ENCODE measurements at places on chromosomes 1 and 21.

DNA sequence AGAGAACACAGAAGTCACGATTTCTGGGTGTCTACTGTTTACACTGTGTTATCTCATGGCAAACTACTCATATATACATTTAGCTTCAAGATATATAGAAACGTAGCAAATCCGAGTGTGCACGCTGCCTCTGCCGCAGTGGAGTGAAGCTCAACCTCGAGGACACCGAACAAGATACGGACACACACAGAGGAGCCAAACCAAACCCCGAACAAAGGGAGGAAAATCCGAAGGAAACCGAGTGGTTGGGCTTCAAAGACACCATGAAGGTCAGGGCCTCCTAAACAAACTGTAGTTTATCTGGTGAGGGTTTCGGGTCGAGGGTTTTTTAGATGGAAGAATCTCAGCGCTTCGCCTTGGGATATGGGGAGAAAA, 34.5 kb downstream of the SLC45A1 start:
- no peak for DNase-seq

GRCh38 chr1:182069028-182069466, 7.5 kb upstream of the ZNF648 start:
- DNase-seq: no peak

DNA sequence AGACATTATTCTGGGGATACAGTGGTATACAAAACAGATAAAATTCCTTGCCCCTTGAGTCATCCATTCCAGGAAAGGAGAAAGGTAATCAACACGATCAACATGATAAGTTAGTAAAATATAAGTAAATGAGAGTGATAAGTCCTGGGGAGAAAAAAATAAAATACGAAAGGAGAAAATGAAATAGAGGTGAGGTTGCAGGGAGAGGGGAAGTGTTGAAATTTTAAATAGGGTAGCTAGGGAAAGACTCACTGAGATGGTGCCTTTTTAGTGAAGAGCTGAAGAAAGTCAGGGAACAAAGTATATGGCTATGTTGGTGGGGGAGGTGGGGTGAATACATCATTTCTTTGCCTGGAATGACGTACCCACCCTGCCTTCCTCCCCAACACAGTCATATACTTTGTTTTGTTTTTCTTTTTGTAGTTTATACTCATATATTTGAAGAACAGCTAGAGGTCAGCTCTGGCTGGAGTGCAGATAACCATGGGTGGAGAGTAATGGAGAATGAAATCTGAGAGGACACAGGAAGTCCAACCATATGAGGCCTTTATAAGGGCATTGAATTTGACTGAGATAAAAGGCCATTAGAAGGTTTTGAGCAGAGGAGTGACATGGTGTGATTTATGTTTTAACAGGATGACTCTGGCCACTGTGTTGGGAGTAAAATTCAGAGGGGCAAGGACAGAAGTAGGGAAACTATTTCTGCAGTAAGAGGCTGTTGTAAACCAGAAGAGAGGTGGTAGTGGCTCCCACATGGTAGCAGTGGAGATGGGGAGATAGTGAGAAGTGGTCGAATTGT, 54.8 kb downstream of the OSBPL9 start:
- DNase-seq: no peak

DNA sequence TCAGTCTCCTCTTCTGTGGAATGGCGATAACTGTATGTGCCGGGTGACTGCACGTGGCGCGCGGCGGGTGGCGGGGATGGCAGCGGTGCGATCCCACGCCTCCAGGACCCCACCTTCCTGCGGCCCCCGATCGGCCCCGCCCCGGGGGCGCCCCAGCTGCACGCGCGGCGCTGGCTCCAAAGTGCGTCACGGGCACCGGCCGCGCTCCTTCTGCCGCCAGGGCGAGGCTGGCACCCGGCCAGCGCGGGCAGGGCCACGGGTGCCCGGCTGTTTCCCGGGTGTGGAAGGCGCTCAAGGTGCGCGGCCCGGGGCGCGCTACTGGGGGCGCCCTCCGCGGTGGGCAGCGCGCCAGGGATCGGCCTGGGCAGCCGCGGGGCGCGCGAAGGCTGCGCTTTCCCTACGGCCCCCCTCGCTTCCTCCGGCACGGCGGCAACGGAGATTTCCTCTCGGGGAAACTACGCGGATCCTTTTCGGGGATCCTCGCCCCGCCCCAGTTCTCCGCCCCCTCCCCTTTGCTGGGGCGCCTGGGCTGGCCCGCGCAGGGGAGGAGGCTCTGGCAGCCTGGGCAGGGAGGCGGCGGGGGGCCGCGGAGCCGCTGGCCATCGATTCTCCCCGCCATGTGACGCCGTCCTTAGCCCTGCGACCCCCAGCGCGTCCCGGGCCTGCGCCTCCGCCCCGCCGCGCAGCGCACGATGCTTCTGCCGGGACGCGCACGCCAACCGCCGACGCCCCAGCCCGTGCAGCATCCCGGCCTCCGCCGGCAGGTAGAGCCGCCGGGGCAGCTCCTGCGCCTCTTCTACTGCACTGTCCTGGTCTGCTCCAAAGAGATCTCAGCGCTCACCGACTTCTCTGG, at the start of gene EVA1C:
Gene EVA1C, plus strand, starts transcription at position 545 of the 853 bp plus-strand sequence. Its CDS starts 148 bp downstream, at position 693.
- DNase-seq: peak; percentile 72

DNA sequence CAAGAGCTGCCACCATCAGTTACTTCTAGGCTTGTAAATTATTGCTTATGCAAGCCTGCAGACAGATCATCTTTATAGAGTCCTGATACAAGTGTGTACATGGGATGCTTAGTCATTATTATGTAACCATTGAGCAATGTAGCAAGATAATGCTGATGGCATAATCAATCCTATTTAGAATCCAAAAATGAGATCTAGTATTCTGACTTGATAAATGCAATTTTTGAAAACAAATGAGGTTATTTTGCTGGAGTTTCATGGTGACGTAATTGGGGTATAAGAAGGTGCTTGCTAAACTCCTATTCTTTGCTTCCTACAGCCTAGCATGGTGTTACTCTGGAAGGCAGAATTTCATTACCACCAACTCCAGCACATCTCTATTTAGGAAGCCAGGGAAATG, 801.7 kb upstream of the PRMT6 start:
- DNase-seq: no peak

DNA sequence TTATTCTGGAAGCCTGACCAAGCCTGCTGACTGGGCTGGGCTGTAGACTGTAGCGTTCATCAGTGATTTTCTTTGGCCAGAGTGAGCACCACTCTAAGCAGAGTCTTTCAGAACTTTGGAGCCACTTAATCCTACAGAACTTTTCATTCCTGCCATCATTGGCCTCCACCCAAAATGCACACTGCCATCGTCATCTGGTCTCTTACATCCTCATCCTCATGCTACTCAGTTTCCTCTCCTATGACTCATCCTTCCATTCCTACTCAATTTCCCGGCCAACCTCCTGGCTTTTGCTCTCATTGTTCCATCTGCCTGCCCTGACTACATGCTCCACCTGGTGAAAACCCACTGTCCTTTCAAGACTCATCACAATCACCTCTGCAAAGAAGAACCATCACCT, 233.8 kb upstream of the USP25 start:
- DNase-seq: no peak

DNA sequence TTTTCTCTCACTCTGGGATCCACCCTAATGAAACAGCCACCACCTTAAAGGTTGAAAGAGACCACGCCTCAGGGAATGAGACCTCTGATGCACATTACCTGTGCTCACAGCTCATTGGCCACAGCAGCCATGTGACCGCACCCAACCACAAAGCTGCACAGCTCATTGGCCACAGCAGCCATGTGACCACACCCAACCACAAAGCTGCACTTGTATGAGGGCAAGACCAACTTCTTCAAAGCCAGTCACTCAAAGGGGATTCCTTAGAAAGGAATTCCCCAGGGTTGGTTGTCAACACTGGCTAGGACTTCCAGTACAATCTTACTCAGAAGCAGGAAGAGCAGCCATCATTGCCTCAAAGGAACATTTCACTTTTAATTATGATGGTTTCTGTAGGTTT, 43.6 kb upstream of the PDE9A start:
- DNase-seq: peak; percentile 62

GRCh38 chr1:29258189-29258975, 22.1 kb downstream of the PTPRU start:
- no peak for DNase-seq

DNA sequence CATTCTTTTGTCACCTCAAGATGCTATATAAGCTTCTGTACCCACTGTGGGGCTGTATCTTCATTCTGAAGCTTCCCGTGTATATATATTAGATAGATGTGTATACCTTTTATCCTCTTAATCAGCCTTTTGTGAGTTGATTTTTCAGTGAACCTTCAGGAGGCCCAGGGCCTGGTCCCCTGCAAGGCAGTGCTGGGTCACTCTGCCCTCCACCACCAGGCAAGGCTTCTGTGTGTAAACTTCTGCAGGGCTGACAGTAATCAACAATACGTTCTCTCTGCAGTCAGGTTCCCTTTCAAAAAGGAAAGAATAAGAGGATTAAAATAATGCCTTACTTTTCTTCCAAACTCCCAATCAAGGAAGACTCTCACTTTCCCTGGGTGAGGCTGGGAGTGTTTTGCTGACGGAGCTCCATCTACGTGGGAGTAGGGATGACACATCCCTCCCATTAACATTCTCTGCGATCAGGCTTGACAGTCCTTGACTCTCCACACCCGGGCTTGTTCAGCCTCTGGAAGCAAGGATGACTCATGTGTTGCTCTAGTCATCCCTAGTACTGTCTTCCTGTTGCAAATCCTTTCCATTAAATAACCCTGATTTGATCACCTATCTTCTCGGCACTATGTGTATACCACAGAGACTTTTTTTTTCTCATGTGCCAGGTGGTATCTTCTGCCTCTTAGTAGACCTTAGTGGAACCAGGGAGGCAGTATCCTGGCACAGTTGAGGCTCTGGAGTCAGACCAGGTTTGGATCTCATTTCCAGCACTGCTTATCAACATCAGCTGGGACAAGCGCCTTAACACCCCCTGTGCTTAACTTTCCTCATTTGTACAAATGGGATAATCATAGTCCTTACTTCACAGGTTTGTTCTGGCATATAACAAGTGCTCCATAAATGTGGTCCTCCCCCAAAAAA, 70.3 kb upstream of the KCNK1 start:
- no peak for DNase-seq

DNA sequence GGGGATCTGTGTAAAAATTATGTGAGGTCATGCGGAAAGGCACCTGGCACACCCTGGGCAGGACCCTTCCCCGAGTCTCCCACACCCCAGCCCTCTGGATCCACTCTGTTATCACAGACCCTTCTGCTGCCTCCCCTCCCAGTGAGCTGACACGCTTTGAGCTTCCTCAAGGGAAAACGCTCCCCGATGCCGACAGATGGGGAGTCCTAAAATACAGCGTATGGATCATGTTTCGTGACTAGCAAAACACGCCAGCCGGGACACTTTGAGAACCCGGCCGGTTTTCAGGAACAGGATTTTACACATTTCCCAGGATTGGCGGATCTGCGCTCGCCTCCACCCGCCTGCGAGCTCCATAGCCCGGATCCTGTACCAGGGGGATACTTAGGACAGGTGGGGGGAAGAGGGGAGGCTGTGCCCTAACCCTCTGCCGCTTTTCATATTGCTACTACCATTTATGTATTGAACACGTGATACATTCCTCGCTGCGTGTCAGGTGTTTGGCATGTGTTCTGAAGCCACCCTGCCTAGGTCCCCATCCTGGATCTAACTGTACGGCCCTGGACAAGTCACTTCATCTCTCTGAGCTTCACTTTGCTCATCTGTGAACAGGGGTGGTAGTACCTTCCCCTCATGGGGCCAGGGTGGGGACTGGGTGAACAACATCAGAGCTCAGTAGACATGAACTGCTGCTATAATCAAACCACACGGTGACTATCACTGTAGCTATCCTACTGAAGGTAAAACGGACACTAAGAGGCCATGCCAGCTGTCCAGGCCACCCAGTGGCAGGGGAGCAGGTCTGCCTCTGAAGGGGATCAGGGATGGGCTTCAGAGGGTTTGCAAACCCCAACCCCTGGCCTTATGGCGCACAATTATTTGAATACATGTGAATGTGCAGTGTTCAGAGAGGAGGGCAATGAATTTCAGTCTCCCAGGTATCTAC, 63.2 kb downstream of the SSBP3 start:
- no peak for DNase-seq

DNA sequence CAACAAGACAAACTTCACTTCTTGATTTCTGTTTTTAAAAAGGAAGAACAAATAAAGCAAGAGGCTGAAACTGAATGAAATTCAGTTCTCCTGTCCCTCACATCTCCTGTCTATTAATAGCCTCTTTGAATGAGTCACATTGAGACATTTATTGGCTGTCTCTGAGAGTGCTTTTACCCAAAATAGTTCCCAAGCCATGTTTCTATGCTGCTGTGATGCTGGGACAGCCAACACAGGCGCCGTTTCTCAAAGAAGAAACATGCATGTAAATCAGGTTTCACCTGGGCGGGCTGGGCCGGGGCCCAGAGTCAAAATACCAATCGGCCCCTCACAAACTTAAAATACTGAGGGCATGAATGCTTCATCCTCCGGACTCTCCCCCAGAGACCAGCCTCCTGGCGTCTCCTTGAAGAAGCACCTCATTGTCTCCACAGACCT, 105.2 kb downstream of the EDEM3 start:
- no peak for DNase-seq

GRCh38 chr1:216843409-216843808, 120.2 kb upstream of the ESRRG start:
- no peak for DNase-seq

GRCh38 chr1:244235157-244235556, 184.1 kb downstream of the ZBTB18 start:
- no peak for DNase-seq

GRCh38 chr1:54400329-54400728, 5.9 kb downstream of the SSBP3 start:
- DNase-seq: peak; percentile 44

DNA sequence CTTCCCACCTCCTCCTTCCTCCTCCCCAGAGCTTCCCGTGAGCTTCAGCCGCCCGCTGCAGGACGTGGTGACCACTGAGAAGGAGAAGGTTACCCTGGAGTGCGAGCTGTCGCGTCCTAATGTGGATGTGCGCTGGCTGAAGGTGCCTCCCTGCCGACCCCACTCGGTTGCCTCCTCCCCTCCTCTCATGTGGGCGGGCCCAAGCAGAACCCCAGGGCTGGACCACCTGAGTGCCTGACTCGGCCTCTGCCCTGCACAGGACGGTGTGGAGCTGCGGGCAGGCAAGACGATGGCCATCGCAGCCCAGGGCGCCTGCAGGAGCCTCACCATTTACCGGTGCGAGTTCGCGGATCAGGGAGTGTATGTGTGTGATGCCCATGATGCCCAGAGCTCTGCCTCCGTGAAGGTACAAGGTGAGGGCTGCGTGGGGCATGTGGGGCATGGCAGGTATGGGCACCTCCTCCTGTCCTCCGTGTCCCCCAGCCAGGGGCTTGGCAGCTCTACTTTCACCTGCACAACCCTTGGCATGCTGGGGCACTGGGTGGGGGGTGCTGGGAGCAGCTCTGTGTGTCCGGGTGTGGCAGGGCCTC, 69.2 kb downstream of the OBSCN start:
- no peak for DNase-seq

DNA sequence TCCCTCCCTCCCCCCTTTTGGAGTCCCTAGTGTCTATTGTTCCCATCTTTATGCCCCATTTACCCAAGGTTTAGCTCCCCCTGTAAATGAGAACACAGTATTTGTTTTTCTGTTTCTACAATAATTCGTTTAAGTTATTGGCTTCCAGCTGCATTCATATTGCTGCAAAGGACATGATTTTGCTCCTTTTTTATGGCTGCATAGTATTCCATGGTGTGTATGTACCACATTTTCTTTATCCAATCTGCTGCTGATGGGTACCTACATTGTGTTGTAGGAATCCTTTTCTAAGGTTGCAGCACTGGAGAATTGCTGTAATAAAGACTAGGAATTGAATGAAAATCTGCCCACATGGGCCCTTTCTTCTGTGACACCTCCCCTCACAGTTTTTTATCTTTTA, 6.8 kb downstream of the SLC25A24 start:
- no peak for DNase-seq
